CD14-positive monocyte (primary cell): ENCODE measurements at places on chromosomes 2 and 18.

GRCh38 chr2:68203587-68203986 lies 45.9 kb downstream of the PNO1 start:
- no peak for DNase-seq

GRCh38 chr2:214035091-214035852 lies 375.6 kb upstream of the VWC2L start:
- DNase-seq, result no peak

DNA sequence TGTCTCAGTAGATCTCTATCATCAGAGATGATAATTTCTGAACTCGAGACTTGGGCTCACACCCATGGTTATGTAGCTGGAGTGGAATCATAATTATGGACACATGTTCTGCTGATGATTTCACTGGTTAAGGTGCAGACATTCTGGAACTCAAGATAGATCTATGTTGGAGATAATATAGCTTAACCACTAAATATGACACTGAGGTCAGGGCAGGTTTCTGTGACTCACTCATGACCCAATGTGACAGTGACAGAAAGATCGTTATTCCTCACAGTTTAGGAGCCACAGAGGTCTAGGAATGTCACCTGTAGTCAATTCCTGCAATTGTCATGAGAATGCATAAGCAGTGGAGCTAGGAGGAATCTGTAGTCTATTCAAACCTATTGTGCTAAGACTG lies 828.6 kb downstream of the TRIB2 start:
- DNase-seq, result no peak

DNA sequence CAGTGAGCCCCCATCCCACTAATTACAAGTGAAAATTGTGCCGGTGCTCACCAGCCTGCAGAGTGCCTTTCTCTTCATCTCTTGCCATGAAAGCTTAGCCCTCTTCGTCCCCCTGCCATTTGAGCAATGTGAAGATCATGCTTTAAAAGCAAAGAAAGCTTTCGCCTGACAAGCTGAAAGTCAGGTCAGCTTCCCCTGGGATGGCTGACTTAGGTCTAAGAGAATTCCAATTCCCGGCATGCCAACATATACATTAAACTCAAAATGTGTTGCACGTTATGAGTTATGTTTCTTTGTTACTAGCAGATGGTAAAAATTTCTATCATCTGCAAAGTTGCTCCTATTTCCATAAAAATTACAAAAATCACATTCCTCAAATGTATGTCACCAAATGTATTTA lies 129.8 kb downstream of the AFF3 start:
- DNase-seq, result no peak

GRCh38 chr2:143633419-143633818 lies 504.2 kb downstream of the ARHGAP15 start:
- no peak for DNase-seq

DNA sequence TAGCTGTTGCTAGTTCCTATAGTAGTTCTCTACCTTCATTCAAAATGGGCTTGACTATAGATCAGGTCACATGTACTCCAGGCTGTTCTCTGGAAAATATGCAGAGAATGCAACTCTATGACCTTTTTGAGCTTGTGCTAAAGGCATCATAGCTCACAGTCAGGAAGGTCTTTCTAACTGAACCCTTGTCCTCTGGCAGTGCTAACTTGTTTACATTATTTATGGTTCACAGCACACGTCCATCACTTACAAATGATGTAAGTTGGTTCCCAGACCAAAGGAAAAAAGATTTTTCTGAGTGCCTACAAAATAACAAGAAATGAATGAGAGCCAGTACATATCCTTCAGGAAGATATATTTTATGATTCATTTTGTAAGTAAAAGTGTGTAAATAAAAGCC lies 236.1 kb downstream of the GCA start:
- DNase-seq, result no peak

DNA sequence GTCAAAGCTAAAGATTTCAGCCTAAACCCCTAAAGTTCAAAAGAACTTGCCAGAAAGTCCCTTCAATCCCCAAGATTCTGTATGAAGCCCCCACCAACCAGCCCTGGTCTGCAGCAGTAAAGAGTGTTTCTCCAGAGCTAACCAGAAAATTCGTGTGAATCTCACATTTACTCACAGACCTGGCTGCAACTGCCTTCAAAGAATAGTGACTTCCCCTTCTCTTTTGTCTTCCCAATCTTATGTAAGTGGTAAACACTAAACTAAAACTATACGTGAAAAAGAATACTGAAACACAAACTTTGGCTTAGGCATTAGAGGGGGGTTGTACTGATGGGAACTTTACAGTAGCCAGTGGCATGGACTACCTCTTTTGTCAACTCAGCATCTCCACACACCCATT lies 50.6 kb upstream of the SETBP1 start:
- no peak for DNase-seq

GRCh38 chr2:45269149-45269793 lies 260.0 kb upstream of the SIX2 start:
- no peak for DNase-seq

DNA sequence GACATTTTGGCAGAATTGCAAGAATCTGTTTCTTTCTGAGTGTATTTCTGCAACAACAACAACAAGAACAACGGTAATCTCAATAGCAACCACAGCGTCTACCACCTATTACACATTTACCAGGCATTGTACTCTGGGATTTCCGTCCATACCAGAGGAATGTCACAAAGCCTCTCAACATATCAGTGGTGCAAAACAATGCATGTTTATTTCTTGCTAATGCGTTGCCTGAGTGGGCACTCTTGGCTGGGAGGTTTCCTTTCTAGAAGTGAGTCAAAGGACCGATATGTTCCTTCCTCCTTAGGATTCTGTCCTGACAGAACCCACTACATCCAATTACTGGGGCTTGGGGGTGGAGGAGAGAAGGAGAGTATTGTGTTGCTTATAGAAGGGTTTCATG lies 585.6 kb downstream of the TSN start:
- DNase-seq, result no peak

GRCh38 chr2:118062048-118062447 lies 26.2 kb upstream of the INSIG2 start:
- DNase-seq, result no peak

DNA sequence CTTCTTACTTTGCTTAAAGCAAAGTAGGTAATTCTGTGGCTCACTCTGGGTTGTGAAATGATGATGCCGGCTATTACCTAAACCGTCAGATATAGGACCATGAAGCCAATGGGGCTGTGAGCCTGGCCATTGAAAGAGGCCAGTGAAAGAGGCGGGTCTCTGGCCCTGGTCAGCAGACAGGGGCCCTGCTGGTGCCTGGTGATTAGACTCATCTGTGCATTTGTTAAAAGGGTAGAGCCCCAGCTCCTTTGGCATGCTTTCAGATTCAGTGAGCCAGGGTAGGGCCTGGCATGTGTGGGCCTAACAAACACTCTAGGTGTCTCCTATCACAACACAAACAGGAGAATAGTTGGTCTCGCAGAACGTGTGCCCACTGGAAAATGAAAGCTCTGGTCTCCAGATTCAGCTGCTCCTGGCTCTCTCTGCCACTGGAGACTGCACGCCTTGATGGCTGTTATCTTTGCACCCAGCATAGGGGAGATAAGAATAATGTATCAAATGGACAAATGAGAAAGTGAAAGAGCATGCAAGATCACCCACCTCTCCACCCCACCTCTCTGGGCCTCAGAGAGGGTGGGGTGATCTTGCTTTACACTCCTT lies 6.9 kb downstream of the LRRC30 start:
- no peak for DNase-seq

DNA sequence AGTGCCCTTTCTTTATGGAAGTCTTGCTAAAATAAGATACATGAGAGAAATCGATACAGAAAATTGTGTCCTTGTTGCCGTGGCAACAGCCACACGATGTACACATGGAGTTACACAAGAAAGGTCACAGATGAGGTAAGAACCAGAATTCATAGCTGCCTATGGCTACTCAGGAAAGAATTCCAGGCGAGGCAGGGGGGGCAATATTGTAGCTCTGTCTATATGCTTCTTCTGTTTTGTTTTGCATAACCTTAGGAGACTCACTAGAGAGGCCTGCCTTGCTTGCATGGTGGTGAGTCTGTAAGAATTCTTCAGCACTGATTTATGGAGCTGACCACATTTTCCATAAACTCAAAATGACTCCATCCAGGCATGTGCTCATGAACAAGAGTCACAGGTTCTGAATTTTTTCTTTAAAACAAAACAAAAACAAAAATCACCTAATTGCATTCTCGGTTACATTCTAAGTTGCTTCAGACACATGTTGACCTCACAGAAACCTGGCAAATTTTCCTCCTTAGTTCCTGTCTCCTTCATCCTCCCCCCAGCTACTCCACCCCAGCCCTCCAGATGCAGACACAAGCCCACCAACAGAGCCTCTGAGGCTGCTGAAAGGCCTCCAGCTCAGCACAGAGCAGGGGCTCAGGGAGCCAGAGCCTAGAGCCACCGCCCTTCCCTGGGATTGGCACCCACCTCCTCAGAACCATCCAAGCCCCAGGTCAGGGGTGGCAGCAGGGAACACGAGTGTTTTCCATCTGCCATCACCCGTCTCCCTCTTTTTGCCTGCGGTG lies 183.5 kb downstream of the ANTXR1 start:
- no peak for DNase-seq

GRCh38 chr2:192513575-192513974 lies 318.8 kb upstream of the TMEFF2 start:
- DNase-seq, result no peak

- DNase-seq, result no peak
Measured at GRCh38 chr18:63195326-63196159, 124.0 kb downstream of the BCL2 start.

GRCh38 chr2:171652416-171652785 lies 34.9 kb upstream of the DYNC1I2 start:
- DNase-seq, result no peak

DNA sequence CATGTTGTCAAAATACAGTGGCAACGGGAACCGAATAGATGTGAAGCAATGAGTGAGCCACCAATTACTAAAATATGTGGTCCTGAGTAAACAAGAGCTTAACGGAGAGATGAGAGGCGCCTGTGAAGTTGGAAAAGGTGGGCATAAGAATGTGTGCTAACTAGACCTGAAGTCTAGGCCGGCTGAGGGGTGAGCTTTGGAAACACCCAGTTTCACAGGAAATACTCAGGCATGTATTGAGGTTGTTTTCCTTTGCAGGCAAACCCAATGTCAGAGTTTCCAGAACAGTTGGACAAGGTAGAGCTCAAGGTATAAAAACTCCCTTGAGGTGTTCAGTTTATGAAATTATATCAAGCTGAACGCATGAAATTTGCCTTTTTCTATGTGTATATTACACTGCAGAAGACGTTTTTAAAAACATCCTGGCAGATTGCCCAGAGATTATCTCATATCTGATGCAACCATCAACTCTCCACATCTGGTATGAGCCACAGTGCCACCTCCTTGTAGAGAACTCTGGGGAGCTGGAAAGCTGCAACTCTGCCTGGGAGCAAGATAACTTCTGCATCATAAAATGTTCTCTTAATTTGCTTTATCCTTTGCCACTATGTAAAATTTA lies 3.9 kb upstream of the WDSUB1 start:
- peak; percentile 69 for DNase-seq
